ENCODE measurements at places on chromosomes 5 and 9.

- DNase-seq = no peak
These were observed 163.1 kb upstream of the TLE4 start for GRCh38 chr9:79408617-79409016.

DNA sequence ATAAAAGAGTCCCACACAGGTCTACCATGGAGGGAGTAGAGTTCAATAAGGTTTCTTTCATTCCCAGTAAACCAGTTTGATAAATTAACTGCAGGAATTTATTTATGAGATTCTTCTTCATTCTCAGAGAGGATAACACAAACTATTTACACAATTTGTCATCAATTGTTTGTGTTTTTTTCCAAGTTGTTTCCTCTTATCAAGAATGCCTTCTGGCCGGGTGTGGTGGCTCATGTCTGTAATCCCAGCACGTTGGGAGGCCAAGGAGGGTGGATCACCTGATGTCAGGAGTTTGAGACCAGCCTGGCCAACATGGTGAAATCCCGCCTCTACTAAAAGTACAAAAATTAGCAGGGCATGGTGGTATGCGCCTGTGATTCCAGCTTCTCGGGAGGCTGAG, 216.7 kb downstream of the MLLT3 start:
- DNase-seq = no peak

DNA sequence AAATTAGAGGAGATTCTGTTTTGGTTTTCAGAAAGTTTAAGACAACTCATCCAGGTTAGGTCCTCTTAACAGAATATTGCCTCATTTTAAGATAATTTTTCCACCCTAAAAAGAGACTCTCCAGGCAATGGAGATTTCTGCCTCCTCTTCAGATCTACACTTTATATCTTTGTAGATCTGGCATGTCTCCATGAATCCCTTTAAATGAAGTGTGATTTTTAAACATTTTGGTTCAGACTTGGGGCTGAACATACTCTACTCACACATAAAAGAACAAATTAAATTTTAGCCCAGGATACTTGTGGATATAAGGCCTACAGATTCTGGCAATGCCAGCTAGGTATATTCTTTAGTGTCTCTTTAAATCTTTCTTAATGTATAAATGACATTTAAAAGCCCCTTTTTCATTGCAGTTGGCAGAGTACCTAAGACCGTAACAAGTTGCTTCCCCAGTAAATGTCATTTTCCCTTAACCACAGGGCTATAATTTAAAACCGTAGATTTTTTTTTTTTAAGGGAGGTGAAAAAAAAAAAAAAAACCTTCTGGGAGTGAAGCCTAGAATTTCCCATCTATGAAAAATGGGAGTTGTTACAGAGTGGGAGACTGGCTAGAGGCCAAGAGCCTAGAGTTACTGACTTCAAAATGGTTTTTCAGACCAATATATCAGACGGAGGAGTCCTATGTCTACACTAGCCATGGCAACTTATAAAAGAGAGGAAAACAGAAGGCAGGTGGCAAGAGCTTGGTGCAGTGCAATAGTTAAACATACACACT, 207.8 kb upstream of the TARS1 start:
- DNase-seq = no peak

GRCh38 chr5:176625966-176626875, 4.1 kb downstream of the SNCB start:
- DNase-seq = no peak

DNA sequence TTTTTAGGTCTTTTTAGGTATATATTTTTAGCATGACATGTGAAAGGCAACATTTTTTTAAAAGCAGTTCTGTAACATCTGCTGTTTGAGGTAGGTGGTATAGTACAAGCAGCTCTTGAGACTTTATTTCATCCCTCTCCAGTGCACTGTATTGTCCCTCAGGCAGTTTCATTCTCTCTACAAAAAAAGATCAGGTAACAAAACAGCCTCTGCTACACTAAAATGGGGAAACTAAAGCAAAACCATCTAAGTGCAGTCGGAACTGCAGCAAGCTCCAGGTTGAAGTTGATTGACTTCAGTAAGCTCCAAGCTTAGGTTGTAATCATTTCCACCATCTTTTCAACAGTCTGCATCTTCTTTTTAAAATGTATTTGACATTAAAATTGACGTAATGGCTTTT, 195.6 kb downstream of the DEPDC1B start:
- DNase-seq = no peak

DNA sequence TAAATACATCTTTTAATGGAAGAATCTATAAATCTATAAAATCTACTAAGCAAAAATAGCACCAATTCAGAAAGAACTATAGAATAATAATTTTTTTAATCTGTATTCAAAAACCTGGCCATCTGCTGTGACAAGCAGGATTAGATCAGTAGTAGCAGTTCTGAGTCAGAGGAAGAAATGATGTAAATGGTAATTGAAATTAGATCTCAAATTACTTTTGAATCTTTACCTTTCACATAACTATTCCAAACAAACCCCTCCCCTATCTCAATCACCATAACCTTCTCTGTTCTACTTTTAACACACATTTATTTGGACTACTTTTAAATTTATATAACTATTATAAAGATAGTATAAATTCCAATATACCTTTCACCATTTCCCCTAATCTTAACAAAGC, 727.8 kb upstream of the FAM174A start:
- no peak for DNase-seq

Measured in activated CD8-positive, alpha-beta memory T cell treated with anti-CD3 and anti-CD28 coated beads for 1 hour (primary cell).